ENCODE measurements at places on chromosomes 1 and 21.
A peak's percentile ranks its signal among the peaks of the same experiment; 100 is the strongest.

DNA sequence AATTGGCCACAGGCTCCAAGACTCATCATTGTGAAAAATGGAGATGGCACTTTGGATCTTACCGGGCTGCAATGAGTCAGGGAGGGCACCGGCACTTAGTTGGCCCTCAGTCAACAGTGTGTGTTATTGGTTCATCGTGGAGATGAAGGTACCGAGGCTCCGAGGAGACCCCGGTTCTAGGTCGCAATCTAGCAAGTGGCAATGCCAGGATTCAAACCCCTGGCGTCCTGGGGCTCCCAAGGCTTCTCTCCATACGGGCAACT, 49.0 kb upstream of the ACOT11 start:
- DNase-seq = no peak

DNA sequence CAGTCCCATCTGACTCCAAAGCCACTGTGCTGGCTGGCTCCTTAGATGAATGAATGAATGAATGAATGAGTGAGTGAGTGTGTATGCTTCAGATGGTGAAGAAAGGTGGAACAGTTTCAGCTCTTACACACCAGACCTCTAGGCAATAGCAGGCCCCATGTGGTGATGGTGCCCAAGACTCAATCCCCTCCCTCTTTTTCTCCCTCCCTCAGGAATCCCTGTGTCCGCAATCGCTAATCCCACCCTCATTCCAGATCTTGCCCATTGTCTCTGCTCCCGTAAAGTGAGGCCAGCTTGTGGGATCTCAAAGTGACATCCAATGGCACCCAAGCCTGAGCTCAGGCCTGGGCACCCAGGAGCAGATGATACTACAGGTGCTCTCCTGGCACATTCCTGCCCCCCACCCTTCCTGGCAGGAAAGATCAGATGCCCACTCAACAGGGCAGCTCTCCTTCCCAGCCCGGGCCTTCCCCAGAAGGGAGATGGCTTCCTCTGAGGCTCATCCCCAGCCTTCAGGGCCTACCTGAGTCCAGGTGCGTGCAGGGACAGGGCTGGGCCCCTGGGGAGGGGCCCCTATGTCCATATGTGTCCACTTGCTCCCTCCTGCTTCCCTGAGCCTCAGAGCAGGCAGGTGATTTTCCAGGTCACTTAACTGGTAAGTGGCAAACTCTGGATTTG, 106.4 kb downstream of the HMGB4 start:
- DNase-seq = no peak

DNA sequence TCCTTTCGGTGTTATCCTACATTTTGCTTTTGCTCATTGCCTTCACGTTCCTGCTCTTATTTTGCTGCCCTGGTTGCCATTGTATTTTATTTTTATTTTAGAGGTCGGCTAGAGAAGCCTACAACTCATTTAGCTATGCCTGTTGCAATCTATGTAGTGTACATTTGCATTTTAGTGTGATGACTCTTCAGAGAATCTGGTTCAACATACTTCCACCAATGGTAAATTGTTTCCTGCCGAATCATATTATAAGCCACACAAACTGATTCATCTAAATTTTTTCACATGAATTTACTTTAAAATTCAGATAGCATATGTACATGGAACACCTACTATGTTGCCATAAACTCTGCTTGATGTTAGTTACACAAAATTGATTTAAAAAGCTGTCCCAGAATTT, 1596.9 kb downstream of the PLA2G4A start:
- peak; percentile 91 for DNase-seq

GRCh38 chr1:17439250-17440073, at the start of gene RCC2:
RCC2 (minus strand) TSS chr1:17439677; CDS start chr1:17438514, 1,163 bp downstream.
- peak; percentile 83 for DNase-seq

- DNase-seq = peak; percentile 56
Observed at GRCh38 chr1:81703391-81703755, 97.4 kb upstream of the ADGRL2 start.

DNA sequence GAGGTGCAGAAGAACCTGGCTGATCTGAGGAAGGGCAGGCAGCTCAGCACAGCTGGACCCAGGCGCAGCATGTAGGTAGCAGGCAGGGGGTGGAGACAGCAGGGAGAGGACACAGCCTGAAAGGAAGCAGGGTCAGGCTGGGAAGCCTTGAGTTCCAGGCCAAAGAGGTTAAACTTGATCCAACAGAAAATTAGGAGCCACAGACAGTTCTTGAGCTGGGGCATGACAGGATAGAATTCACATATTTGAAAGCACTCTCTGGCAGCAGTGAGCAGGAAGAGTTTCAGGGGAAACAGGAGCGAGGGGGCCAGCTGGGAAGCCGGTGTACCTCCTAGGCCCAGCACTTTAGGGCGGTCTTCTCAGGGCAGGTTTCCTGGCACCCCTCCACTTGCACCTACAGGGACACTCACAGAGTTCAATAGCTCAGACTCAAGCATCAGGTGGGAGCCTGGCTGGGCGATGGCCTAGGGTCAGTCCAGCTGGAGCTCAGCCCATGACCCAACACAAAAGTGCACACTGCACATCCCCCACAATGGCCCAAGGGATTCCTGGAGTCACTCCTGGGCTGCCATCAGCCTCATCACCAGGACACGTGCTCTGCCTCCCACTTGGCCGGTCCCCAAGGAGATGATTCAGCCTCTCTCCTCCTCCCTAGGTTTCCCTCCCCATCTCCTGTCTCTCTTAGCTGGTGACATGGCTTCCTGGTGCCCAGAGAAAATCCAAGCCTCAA, 22.7 kb downstream of the MATN1 start:
- DNase-seq = peak; percentile 85

DNA sequence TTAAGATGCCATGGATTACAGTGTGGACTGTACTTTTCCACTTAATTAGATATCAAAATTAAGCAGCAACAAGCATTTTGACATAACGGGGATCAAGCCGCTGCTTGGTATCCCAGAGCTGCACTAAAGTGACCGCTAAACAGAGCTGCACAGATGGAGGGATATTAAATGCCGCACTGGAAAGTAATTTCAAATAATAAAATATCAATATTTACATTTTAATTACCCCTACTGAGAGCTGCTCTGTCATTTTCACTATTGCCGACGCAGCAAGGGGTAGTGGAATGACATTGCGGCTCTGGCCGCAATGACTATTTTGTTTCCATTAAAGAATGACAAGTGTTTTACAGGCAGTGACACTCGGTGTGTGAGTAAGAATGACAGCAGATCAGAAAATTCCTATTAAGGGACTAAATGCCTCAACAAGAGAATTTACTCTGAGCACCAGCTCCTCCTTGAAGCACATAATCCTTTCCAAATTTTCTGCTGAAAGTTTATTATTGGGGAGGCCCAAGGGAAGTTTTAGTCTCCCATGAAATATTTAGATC, 109.1 kb upstream of the USH2A start:
- DNase-seq = no peak

GRCh38 chr1:90705956-90706355, 11.1 kb downstream of the BARHL2 start:
- DNase-seq = no peak

GRCh38 chr1:244322181-244322580, 129.5 kb downstream of the ADSS2 start:
- DNase-seq = no peak

GRCh38 chr21:41045534-41046268, 122.3 kb upstream of the BACE2 start:
- no peak for DNase-seq

- no peak for DNase-seq
Observed at GRCh38 chr1:5552787-5553484, 439.3 kb downstream of the NPHP4 start.

DNA sequence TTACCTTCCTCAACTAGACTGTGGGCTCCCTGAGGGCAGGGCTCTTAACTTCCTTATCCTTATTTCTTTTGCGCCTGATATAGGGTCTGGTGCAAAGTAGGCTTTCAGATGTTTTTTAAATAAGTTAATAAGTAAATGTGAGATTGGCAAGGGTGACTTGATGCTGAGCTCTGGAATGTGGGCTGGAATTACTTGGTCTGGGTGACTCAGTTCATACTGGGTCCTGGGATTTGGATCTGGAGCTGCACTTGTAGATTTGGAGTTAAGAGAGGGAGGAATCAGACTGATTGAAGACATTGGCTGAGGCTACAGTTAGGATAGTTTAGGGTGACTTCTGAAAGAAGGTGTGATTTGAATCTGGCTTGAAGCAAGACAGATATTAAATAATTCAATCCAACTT, 190.9 kb downstream of the GIPC2 start:
- DNase-seq = peak; percentile 44

- DNase-seq = no peak
Observed at GRCh38 chr1:50232336-50232735, 123.6 kb downstream of the ELAVL4 start.

DNA sequence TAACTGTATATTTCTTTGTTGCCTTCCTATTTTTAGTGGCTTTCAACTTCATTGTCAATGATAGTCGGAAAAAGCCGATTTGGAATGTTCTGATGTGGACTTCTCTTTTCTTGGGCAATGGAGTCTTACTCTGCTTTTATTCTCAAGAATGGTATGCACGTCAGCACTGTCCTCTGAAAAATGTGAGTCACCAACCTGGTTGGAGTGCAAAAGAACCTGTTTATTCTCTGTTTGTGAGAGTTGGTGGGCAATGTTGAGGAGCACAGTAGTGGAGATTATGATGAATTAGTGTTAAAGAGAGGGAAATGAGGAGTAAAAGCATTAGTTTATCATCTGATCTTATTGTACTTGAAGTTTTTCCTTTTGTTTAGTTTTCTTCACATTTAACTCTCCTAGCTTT, 14.5 kb upstream of the AXDND1 start:
- no peak for DNase-seq

DNA sequence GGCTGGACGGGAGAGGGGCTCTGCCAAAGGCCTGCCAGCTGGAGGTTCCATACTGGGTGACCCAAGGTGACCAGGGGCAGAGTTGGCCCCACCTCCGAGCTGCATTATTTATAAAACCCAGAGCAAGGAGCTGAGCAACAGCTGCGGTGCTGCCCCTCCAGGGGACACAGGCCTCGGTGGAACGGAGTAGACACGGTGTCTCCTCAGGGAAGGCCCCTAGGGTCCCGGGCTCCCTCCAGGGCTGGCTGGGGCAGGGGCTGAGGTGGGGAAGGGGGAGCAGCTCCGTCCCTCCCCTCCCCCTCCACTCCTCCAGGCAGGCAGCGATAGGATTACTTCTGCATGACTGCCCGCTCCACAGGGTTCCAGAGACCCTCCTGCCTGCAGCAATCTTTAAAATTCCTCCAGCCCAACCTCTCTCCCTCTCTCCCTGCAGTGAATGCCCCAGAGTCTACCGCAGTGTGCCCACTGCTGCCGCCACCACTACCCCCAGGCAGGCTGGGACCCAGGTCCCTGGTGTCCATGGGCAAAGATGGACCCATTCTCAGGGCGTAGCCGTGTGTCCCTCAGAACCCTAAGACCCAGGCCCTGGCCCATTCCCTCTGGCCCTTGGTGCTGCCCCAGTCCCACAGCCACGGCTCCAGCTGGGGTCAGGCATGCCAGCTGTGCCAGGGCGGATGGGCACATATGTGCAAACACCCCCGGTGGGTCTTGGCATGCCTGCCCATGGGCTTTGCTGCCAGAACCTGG, 10.8 kb downstream of the AHDC1 start:
- DNase-seq = no peak

GRCh38 chr1:27572019-27572678, 31.8 kb downstream of the AHDC1 start:
- no peak for DNase-seq

DNA sequence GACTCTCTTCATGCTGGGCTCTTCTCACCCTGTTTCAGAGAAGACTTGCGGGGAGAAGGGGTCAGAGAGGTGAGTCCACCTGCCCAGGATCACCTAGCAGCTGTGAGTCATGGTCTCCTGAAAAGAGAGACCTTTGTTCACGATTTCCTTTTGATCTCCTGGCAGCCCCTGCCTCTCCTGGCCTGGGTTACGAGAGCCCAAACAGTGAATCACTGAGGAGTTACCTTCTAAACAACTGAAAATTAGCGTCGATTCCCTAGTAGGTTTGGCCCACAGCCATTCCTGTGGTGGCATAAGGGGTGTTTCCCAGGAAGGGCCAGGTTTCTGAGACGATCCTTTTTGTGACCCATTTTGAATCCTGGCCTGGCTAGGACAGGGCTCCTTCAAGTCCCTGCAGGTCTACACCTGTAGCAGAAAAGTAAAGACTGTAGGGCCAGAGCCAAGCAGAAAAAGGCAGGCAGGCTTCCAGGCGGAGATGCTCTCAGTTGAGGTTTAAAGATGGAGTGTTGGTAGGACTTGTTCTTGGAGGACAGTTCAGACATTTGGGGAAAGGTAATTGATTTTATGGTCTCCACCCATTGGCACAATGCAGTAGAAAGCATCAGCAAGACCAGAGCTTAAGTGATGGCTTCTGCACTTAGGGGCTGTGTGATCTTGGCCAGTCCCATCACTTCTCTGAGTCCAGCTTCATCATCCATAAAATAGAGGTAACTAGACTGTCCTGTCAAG, 2.1 kb upstream of the PLA2G2E start:
- DNase-seq = no peak

- no peak for DNase-seq
Observed at GRCh38 chr21:43826623-43826974, 37.2 kb downstream of the RRP1 start.

- DNase-seq = no peak
Observed at GRCh38 chr1:94243665-94244064, 6.3 kb upstream of the ARHGAP29 start.

GRCh38 chr21:36425286-36425685, 40.1 kb downstream of the CHAF1B start:
- DNase-seq = peak; percentile 73

DNA sequence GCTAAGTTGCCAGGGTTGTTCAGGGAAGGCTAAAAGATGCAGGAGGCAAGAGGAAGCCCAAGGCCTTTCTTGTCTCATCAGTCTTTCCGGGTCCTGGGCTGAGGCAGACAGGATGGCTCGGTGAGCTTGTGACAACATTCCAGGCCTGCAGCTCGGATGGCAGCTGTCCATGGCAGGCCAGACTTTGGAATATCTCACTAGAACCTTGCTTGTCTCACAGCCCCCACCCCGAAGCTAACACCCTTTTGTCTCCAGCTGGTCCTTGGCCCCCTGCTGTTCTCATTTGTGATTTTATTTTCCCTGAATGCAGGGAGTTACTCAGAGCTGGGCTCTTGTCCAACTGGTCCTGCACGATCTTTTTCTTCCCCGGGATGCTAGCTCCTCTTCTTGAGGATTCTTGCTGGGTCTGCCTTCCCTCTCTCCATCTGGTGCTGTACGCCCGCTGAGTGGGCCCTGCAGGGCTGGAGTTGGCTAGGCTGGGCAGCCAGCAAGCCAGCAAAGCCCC, 477.2 kb upstream of the CAMK1G start:
- DNase-seq = peak; percentile 84
